Activated CD4-positive, alpha-beta T cell treated with anti-CD3 and anti-CD28 coated beads for 24 hours (primary cell): ENCODE measurements at places on chromosomes 13 and 19.

DNA sequence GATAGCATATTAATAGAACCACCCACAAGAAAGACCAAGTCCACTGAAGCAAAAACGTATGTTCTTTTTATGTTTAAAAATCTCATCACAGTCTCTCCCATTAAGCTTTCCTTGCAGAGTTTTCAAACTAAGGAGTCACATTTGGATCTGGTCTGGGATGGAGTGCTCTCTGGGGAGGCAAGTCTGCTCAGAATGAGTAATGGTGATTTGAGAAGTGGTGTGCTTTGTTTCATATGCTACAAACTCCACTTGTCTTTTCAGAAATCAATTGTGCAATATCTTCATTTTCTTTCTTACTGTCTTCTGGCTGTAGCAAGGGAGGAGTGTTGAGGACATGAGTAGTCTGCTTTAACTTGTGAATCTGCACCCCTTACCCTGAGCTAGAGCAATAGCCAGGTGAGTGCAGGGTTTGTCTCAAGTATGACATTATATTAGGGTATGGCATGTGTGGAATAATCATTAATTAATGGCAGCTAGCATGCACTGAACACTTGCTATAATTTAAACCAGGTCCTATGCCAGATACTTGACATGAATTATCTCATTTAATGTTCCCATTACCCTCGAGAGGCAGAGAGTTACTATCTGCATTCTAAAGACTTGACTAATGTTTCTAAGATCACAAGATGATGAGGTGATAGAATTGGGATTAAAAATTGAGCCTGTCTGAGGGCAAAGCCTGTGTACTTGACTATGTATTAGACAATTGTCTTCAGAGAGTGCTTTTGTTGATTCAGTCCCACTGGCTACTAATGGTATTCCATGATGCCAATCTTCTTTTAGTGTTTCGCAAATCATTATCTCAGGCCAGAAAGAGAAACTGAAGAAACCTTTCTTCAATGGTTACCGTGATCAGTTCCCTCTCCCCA is 171.8 kb downstream of the GPC6 start:
- no peak for DNase-seq

DNA sequence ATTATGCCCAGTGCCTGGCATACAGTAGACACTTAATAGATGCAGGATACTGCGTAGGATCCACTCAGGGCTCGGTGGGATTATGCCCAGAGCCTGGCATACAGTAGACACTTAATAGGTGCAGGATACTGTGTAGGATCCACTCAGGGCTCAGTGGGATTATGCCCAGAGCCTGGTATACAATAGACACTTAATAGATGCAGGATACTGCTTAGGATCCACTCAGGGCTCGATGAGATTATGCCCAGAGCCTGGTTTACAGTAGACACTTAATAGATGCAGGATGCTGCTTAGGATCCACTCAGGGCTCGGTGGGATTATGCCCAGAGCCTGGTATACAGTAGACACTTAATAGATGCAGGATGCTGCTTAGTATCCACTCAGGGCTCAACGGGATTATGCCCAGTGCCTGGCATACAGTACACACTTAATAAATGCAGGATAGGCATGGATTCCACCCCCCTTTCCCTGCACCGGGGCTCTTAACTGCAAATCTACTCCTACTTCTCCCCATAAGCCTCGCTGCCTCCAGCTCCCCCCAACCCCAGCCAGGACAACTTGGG is 24.9 kb downstream of the SMIM24 start:
- no peak for DNase-seq

- no peak for DNase-seq
These were observed 933.4 kb downstream of the SLITRK6 start for GRCh38 chr13:84865783-84866221.

DNA sequence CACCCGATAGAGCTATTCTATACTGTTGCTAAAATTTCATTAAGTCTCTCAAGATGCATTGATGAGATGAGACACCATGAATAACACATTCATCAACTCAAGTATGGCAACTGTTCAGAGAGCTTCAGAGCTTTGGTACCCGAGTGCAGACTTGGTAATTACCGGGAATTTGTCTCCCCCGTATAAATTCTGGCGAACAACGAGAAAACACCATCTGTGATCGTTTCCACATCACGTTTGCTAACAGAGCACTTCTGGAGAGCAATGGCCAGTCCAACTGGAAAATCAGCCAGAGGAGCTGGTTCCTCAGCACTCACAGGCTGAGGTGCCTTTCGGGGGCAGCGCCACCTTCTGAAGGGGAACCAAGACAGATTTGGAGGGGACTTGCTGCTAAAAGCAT is 40.2 kb downstream of the SUGP2 start:
- no peak for DNase-seq

DNA sequence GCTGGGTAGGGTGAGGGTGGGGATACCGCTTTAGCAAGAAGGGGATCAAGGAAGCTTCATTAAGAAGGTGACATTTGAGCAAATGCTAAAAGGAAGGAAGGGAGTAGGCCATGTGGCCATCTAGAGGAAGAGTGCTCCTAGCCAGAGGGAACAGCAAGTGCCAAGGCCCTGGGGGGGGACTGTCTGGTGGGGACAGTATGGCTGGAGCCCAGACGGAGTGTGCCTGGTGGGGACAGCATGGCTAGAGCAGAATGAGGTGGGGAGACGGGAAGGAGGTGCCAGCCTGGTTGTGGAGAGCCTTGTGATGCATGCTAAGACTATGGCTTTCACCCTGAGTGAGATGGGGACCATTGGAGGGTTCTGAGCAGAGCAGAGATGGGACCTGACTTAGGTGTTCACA is 2.1 kb upstream of the TGFB1 start:
- DNase-seq: no peak

GRCh38 chr13:105848494-105848893 is 687.0 kb downstream of the EFNB2 start:
- no peak for DNase-seq

DNA sequence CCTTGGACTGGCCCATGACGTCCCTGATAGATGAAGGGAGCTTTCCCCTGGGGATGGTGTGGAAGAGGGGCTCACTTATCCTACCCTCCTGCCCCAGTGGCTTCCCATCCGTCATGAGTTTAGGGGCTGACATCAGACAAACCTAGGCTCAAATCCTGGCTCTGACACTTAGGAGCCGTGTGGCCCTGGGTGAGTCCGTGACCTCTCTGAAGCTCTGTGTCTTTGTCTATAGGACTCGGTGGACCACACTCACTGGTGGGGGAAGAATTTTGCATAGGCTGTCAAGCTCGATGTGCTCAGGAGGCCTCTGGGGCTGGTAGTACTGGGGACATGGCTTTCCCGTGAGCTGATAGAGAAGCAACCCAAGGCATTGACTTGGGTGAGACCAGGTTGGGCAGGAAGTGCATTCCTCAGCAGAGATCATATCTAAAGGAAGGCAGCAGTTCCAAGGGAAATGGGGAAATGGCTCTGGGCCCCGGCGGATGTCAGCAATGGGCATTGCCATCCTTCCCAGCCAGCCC is 17.4 kb upstream of the AP1M2 start:
- DNase-seq: no peak

GRCh38 chr13:36981156-36981743 is 17.9 kb downstream of the ALG5 start:
- no peak for DNase-seq

DNA sequence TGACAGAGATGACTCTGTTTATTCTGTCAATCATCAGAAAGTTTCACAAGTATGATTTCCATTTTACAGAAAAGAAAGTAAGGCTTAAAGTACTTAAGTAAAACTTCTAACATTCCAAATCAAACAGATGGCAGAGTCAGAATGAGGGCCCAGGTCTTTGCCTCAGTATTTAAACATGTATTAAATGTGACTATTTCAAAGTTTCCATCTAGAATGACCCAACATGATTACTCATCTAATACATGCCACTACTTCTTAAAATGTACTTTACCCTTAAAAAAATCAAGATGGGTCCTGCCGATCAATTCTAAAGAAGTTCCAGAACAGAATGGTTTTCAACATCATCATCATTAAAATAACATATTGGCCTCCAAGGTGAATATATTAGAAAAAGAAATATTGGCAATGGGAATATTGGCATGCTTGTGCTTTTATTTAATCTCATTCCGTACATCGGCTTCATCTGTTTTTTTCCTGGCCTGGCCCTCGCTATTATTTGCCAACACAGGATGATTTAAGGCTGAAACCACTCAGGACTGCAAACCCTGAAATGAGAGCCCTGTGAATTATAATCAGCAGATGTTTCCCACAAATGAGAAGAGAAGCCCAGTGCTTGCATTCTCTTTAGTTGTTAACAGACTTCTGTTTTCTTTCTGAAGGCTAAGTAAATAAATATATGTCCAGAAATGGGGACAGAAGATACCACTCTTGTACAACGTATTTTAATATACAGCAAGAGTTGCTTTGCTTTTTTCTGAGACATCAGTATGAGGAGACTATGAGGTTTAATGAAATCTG is 340.0 kb downstream of the DNAJC15 start:
- no peak for DNase-seq

- no peak for DNase-seq
These were observed 29.9 kb downstream of the SERP2 start for GRCh38 chr13:44403461-44404056.

- no peak for DNase-seq
These were observed 315.2 kb downstream of the NDFIP2 start for GRCh38 chr13:79796136-79796535.

DNA sequence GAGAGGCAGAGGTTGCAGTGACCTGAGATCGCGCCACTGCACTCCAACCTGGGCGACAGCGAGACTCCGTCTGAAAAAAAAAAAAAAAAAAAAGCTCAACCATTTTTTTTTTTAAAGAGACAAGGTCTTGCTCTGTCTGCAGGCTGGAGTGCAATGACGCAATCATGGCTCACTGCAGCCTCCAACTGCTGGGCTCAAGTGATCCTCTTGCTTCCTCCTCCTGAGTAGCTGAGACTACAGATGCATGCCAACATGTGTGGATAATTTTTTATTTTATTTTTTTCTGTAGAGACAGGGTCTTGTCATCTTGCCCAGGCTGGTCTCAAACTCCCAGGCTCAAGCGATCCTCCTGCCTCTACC is 10.3 kb downstream of the EHD2 start:
- no peak for DNase-seq

GRCh38 chr13:39547108-39547507 is 55.9 kb downstream of the LHFPL6 start:
- DNase-seq: no peak

GRCh38 chr19:28026636-28027035 is 1186.3 kb downstream of the UQCRFS1 start:
- no peak for DNase-seq

- no peak for DNase-seq
These were observed 172.1 kb upstream of the RFC3 start for GRCh38 chr13:33645591-33646554.

DNA sequence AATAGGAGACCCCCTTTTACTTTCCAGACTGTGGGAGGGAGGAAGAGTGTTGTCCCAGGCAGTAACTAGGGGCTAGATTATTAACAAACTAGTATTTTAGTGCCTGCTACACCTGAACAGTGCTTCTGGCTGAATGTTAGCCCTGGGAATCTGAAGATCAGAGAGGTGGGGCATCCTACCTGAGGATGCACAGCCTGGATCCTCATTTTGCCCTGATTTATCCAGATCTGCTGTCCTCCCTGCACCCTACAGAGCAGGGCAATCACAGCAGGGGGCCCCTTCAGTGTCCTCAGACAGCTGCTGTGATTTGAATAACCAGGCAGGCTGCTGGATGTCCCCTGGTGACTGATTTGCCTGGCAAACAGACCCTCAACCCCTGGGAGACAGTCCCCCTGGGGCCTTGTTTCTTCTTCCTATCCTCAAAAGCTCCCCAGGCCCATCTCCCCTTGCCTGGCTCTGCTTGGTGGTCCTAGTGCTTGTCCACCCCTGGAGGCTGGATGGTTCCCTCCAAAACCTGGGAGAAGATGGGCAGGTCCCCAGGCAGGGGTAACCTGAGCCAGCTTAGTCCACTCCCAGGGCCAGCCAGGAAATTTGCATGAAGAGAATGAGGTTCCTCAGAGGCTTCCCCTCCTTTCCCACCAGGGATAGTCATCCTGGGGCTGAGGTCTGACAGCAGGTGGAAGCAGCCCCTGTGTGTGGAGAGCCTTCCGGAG is at the start of gene OVOL3:
Gene OVOL3, plus strand, starts transcription at position 657 of the 713 bp plus-strand sequence. CDS start 60 bp downstream, outside the sequence.
- DNase-seq: no peak

- DNase-seq: no peak
These were observed 65.9 kb downstream of the ENOX1 start for GRCh38 chr13:43720780-43721397.

- no peak for DNase-seq
These were observed 97.2 kb upstream of the EDNRB start for GRCh38 chr13:78015782-78016181.

DNA sequence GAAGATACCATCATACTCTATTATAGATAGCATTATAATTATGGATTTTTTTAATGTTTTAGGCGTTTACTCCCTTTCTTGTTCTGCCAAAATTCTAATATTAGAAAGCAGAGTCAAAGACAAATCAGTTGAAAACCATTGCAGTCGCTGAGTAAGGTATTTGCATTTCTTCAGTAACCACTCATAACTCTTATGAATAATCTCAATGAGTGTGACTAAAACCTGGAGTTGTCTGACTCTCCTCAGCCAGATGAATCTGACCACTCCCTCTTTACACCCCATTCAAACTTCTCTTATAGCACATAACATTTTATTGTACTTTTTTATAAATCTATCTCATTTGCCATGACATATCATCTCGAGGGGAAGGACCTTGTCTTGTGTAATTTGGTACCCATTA is 1006.5 kb downstream of the DIAPH3 start:
- no peak for DNase-seq

GRCh38 chr13:110336108-110336507 is 29.0 kb downstream of the COL4A2 start:
- no peak for DNase-seq

DNA sequence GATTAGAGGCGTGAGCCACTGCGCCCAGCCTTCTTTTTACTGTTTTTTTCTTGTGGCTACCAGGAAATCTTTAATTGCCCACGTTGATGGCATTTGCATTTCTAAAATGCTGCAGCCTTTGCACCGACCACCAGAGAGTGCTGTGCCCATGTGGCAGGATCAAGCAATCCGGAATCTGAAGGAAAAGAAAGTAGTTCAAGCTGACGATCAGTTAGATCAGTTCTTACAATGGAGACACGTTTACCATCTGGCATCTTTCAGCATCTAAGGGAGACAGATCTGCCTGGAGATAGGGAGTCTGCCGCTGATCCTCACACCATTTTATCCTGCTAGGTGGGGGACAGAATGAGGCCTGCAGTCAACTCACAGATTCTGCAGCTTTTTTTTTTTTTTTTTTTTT is 19.9 kb downstream of the TINCR start:
- DNase-seq: no peak

DNA sequence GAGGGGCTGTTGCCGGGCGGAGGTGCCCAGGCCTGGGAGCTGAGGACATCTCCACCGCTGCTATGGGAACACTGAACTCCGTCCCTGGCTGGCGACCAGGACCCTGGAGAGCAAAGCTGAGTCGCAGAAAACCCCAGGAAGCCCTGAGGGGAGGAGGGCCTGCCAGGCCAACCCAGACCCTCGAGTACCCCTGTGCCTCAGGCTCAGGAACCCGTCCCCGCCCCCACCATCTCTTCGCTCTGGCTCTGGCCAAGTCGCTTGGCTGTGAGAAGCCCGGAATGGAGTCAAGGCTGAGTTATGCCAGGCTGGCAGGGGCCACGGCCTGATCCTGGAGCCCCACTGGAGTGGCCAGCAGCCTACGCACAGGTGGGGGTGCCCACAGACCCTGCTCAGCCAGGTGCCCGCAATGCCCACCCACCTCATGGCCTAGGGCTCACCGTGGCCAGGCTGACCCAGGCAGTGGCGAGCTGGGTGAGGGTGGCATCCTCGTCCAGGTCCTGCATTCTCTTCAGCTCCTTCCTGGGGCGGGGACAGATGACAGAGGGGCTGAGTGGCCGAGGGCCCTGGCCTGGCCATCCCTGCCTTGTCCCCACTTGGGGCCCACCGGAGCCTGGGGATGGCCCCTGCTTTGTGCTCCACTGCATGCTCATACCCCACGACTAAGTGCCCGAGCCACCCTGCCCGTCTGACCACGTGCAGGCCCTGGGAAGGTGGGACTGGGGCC is 8.5 kb upstream of the CERS1 start:
- DNase-seq: no peak
